Effector memory CD8-positive, alpha-beta T cell (primary cell): ENCODE measurements at places on chromosomes 6 and 20.
A peak's percentile ranks its signal among the peaks of the same experiment; 100 is the strongest.

GRCh38 chr20:59671661-59672471, 67.5 kb downstream of the PHACTR3 start:
- H3K36me3 ChIP-seq = no peaks in the 10 kb centered on the region
- no peak for DNase-seq
- no peak overlapping the region for H3K27ac ChIP-seq

GRCh38 chr20:19423900-19424620, 211.6 kb downstream of the SLC24A3 start:
- H3K27me3 ChIP-seq = no peaks in the 10 kb centered on the region
- DNase-seq = no peak
- H3K36me3 ChIP-seq = no peaks in the 10 kb centered on the region
- no peak overlapping the region for H3K27ac ChIP-seq
- no peaks in the 10 kb centered on the region for H3K4me1 ChIP-seq
- H3K4me3 ChIP-seq = no peak overlapping the region

GRCh38 chr6:44024574-44025219, 102.6 kb downstream of the MRPL14 start:
- no peak for DNase-seq
- peaks cover 76% of the 10 kb centered on the region for H3K27me3 ChIP-seq
- no peak overlapping the region for H3K27ac ChIP-seq
- no peak overlapping the region for H3K4me3 ChIP-seq

- peak overlapping the region; percentile 100 for H3K4me3 ChIP-seq
- H3K36me3 ChIP-seq = peaks cover 29% of the 10 kb centered on the region
- H3K4me1 ChIP-seq = peaks cover 53% of the 10 kb centered on the region
- H3K27me3 ChIP-seq = no peaks in the 10 kb centered on the region
- no peak for DNase-seq
These were observed 1.5 kb upstream of the ASF1A start for GRCh38 chr6:118892355-118892991.

- peaks cover 20% of the 10 kb centered on the region for H3K4me1 ChIP-seq
- H3K4me3 ChIP-seq = no peak overlapping the region
- H3K36me3 ChIP-seq = peaks cover 86% of the 10 kb centered on the region
These were observed 8.8 kb downstream of the DDRGK1 start for GRCh38 chr20:3195590-3196237.

DNA sequence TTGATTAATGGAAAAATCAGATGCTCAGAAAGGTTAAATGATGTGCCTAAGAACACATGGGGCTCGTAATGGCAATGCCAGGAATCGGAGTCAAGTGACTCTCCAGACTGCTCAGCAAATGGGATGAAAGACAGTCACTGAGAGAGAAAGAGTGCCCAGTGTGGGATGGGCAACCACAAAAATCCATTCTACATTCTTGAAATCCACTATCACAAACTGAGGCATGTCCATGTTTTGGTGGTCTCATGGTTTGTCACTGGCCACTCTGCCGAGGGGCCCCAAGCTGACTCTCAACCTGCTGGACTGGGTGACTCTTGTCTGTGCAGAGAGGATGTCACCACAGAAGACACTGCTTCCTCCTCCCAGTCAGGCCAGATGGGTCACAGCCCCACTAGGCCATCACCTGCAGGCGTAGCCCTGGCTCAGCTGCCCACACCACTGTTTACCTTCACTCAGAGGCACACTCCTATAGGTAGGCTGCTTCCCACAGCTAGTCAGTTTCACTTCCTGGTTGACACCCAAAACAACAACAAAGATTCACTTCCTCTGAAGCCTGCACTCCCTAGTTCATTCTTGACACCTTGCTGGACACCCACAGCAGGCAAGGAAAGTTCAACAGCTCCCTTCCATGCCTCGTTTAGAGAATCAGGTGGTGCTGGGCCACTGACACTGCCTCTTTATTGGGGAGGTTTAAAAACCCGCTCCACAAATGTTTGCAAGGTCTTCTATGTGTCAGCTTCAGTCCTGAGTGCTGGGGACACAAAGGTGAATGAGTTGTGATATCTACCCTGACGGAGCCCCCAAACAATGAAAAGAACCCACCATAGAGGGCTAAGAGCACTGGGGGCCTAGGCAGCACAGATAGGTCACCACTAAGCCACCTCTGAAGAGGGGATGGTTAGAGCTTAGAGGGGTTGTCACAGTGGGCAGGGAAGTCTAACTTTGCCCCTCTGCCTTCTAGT, 21.7 kb downstream of the MAP1LC3A start:
- H3K27me3 ChIP-seq = no peaks in the 10 kb centered on the region
- no peak for DNase-seq
- H3K27ac ChIP-seq = peak overlapping the region; percentile 90
- H3K4me1 ChIP-seq = peaks cover 16% of the 10 kb centered on the region

DNA sequence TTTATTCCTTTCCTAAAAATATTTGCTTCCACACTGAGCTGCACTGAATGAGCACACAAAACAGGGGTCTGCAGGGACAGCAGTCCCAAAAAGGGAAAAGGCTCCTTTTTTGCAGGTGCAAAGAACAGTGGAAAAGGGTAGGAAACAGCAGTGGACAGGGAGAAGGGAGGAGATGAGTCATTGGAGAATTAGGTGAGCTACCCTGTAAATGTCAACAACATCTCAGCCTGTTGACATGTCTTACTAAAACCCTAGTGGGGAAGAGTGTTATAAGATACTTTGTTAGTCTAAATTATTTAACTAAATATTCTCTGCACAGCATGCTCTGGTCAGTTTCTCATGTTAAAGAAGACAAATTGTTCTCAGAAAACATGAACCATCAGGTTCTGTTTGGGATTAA, 151.5 kb upstream of the FBXL4 start:
- DNase-seq = no peak
- H3K27ac ChIP-seq = no peak overlapping the region
- H3K36me3 ChIP-seq = no peaks in the 10 kb centered on the region
- peaks cover 22% of the 10 kb centered on the region for H3K27me3 ChIP-seq
- no peak overlapping the region for H3K4me3 ChIP-seq
- no peaks in the 10 kb centered on the region for H3K4me1 ChIP-seq

DNA sequence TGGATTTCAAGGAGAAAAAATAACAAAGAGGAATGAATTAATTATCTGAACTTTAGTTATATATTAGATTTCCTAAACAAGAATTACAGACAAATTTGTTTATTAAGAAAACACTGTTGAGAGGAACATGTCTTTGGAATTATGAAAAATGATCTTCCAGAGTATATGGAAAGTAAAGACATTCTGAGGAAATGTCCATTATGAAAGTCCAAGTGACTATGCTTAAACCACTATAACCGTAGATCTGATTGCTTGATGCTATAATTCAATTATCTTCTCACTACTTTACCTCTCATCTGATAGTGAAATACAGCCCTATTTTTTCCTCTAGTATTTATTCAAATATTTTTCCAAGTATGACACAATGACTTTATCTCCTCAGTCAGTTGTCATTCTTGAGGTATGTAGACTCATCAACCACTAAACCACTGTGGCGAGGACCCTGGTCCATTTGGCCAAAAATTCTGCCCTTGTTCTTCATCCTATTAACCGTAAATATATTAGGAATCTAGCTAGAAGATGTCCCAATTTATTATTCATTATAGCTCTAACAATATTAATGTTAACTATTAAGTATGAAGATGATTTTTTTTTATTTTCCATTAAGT, 37.3 kb upstream of the AHI1 start:
- peaks cover 25% of the 10 kb centered on the region for H3K4me1 ChIP-seq
- H3K36me3 ChIP-seq = no peaks in the 10 kb centered on the region
- no peak overlapping the region for H3K27ac ChIP-seq

GRCh38 chr6:70310063-70310694, 7.3 kb upstream of the COL9A1 start:
- no peaks in the 10 kb centered on the region for H3K36me3 ChIP-seq
- peaks cover 29% of the 10 kb centered on the region for H3K27me3 ChIP-seq
- no peak for DNase-seq
- peaks cover 2% of the 10 kb centered on the region for H3K4me1 ChIP-seq
- no peak overlapping the region for H3K4me3 ChIP-seq

GRCh38 chr6:17591287-17591686, 8.8 kb upstream of the FAM8A1 start:
- no peak for DNase-seq
- no peak overlapping the region for H3K4me3 ChIP-seq
- H3K27me3 ChIP-seq = no peaks in the 10 kb centered on the region
- peaks cover 2% of the 10 kb centered on the region for H3K4me1 ChIP-seq
- no peak overlapping the region for H3K27ac ChIP-seq

DNA sequence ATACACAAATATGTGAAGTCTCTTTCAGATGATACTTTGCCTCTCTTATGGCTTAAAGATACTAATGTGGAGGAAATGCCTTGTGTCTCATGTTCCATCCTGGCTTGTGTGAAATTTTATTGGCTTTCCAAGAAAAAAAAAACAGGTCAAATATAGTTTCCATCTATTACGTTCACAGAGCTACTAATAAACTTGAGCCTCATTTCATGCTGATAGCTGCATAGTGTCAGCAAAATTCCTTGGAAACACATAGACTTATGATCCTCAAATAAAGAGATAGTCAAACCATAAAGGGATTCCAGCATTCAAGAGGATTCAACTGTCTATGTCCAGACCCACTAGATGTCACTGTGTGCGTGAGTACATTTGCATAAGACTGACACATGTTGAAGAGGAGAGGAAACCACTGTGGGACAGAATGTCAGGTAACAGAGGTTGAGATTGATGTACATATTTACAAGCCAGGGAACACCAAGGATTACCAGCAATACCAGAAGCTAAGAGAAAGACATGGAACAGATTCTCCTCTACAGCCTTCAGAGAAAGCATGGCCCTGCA, 266.6 kb downstream of the COL12A1 start:
- H3K4me3 ChIP-seq = no peak overlapping the region
- H3K36me3 ChIP-seq = no peaks in the 10 kb centered on the region
- no peaks in the 10 kb centered on the region for H3K27me3 ChIP-seq
- no peaks in the 10 kb centered on the region for H3K4me1 ChIP-seq
- DNase-seq = no peak

DNA sequence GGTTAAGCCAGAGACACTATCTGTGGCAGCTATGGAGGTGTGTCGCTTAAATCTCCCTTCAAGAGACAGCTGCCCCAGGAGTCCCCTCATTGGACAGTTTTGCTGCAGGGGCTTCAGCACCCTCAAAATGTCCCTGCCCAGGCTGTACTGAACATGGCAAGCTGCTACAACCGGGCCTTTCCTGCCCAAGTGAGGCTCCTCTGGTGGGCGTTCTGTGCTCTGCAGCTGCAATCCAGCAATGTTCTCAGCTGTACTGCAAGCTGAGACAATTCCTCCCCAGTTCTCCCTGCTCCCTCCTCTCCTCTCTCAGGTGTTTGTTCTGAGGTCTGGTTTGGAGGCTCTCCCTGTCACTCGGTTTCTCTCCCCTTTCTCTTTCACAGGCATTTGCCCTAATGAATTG, 190.8 kb upstream of the LAMP5 start:
- no peaks in the 10 kb centered on the region for H3K36me3 ChIP-seq
- DNase-seq = no peak
- H3K27ac ChIP-seq = no peak overlapping the region
- H3K4me3 ChIP-seq = no peak overlapping the region
- H3K4me1 ChIP-seq = no peaks in the 10 kb centered on the region

GRCh38 chr20:19017104-19017690, 195.2 kb upstream of the SLC24A3 start:
- no peaks in the 10 kb centered on the region for H3K4me1 ChIP-seq
- H3K4me3 ChIP-seq = no peak overlapping the region
- no peaks in the 10 kb centered on the region for H3K27me3 ChIP-seq
- no peak overlapping the region for H3K27ac ChIP-seq
- H3K36me3 ChIP-seq = no peaks in the 10 kb centered on the region
